Activated naive CD4-positive, alpha-beta T cell treated with anti-CD3 and anti-CD28 coated beads for 36 hours (primary cell): ENCODE measurements at places on chromosomes 4 and X.

DNA sequence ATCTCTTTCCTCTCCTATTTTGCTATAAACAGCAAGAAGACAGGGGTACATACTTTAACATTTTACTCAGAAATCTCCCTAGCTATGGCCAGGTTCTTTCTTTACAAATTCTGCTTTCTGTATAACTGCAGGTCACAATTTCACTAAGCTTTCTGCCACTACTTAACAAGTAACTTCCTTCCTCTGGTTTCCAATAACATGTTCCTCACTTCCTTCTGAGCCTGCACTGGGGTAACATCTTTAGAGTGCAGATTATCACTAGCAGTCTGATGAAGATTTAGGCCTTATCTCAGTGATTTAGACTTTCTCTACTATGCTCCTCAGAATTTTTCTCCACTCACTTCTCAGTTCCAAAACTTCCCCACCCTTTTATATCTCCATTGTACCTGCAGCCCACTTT lies 1930.5 kb upstream of the AGA start:
- DNase-seq: no peak

DNA sequence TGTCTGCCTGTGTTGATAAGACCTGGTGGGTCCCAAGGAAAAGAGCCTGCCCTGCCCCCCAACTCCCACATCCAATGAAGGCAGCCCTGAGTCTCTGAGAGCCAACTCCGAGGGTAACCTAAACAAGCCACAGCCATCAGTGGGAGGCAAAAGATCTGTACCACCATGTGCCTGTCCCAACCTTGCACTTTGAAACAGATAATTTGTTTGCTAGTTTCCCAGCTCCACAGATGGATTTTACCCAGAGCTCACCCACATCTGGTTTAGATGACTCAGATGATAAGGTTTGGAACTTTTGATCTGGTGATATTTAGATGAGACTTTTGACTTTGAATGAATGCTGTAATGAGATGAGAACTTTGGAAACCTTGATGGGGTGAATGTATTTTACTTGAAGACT lies 246.0 kb upstream of the PSAPL1 start:
- DNase-seq: no peak

GRCh38 chr4:20831746-20832145 lies 131.5 kb downstream of the PACRGL start:
- no peak for DNase-seq

GRCh38 chrX:9456250-9457074 lies 8.4 kb upstream of the TBL1X start:
- DNase-seq: peak; percentile 45

DNA sequence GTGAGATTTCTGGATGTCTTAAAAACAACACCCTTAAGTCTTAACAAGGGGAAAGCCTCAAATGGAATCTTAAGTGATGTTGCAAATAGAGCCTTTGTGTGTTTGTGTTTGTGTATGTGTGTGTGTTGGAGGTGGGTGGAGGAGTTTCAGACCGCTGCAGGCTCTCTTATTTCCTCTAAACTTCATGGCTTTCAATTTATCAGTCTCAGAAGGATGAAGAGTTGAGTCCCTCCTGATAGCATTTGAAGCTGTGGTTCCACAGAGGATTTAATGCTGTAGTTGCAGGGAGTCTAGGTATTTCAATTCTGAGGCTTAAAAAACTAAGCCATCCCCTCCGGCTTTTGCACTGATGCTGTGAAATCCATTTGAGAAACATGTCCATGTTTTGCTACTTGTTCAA lies 4.3 kb upstream of the AGA start:
- DNase-seq: no peak

GRCh38 chr4:22730021-22730420 lies 37.3 kb downstream of the GBA3 start:
- DNase-seq: no peak

DNA sequence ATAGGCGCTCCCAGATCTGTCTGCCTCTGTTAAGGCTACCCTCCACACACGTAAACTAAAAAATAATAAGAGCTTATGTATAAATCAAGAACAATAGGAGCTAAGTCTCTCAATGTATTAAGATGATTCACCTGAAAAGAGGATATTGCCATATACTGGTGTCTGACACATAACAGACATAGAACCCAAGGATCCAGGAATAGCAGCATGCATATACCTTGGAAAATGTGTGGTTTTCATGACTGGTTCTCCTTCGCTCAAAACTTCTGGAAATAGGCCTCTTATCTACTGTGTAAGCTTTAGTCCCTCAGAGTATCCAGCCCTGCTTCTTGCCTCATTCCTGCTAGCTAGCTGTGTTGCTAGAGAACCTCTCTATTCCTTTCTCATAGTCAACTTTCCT lies 203.7 kb upstream of the SLITRK2 start:
- DNase-seq: no peak

- peak; percentile 48 for DNase-seq
Observed at GRCh38 chr4:2402048-2402842, 16.2 kb downstream of the ZFYVE28 start.

DNA sequence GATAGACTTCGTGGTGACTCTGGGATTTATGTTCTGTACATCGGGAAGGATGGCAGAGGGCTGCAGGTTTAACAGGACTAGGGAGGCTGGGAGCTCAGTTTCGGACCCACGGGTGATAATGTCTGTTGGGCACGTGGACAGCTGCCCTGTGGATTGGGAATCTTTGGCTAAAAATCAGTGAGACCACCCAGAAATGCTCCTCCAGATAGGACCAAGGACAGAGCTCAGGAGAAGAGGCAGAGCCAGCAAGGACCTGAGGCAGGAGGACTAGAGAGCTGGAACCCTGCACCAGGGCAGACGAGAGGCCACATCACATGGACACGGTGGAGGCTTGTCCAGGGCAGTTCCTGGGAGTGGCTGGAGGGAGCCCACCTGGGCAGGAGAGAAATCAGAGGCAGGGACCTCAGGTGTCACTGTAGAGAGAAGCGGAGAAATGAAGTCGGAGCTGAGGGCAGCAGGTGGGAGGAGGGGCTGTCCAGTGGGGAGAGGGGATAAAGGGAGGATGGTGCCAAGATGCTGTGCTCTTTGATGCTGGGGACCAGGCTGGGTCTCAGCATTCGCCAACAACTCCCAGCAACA lies 79.2 kb downstream of the CPZ start:
- no peak for DNase-seq

GRCh38 chrX:74814681-74815080 lies 110.6 kb downstream of the NEXMIF start:
- DNase-seq: no peak

- DNase-seq: peak; percentile 80
Observed at GRCh38 chrX:48071064-48071985, at the start of gene ZNF630. Gene ZNF630 (minus strand): TSS chrX:48071640. CDS start chrX:48066886, 4,754 bp downstream.

GRCh38 chr4:76634220-76634619 lies 199.2 kb downstream of the SHROOM3 start:
- DNase-seq: no peak

DNA sequence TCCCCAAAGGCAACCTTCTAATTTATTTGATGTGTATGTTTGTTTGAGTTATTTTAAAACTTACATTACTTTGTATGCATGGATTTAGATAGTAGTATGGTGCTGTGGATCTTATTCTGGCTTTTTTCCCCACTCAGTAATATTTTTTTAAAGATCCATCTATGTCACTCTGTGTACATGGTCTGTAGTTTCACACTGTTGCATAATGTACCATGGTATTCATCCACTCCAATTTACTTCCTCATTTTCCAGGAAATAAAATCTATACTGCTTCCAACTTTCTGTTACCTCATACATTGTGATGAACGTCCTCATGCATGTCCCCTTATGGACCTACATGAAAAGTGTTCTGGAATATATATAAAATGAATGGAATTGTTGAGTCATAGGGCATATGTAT lies 17.6 kb downstream of the ARMCX2 start:
- DNase-seq: no peak
